GM23248 (cell line): ENCODE measurements at places on chromosomes 16 and 17.
A peak's percentile ranks its signal among the peaks of the same experiment; 100 is the strongest.

DNA sequence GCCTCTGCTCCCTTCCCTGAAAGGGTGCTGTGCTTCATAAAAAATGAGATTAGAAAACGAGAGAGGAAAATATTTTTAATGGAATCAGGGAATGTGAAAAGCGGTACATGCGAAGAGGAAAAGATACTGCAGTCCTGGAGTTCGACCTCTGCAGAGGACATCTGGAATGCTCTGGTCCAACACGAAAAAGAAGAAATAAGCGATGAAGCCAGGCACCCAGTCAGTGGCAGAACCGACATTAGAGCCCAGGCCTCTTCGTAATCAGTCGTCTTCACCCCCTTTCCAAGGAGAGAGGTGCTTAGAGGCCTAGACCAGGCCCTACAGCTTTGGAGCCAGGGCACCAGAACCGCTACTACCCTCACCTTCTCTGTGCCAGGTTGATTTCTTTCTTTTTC is 459 bp upstream of the MARCHF10 start:
- DNase-seq: no peak

DNA sequence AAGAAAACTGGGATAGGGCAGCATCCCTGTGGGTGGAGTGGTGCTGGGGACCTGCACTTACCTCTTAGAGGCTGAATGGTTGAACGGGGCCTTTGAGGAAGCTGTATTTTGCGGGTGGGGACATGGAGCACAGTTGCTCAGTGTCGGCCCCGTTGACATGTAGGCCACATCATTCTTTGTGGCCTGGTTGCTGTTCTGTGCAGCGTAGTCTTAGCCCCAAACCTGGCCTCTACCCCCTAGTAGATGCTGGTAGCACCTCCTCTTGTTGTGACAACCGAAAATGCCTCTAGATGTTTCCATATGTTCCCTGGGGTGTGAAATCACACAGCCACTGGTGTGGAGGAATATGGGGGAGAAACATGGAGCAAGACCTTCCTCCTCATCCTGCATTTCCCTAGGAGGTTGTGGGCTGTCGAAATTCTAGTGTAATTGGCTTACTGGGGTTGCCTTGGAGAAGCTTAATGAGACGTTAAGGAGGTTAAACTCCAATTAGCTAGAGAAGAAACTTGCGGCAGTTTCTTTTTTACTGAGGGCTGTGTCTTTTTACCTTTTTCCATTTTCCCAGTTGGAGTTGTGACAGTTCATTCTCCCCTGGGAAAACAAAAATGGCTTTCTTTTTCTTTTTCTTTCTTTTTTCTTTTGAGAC is 9.4 kb downstream of the ABCC1 start:
- no peak for DNase-seq

DNA sequence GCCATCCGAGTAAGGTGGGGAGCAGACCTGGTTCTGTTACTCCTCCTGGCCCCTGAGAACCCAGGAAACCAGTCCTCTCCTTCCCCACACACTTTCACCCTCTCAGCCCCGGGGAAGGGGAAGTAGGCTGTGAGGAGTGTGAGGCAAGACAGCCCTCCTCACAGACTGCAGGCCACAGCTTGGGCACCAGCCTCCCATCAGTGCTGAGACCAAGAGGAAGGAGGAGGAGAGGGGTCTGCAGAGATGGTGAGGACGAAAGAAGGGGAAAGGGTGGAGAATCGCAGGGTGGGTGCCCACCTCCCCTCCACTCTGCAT is 7.0 kb downstream of the G6PC3 start:
- no peak for DNase-seq

DNA sequence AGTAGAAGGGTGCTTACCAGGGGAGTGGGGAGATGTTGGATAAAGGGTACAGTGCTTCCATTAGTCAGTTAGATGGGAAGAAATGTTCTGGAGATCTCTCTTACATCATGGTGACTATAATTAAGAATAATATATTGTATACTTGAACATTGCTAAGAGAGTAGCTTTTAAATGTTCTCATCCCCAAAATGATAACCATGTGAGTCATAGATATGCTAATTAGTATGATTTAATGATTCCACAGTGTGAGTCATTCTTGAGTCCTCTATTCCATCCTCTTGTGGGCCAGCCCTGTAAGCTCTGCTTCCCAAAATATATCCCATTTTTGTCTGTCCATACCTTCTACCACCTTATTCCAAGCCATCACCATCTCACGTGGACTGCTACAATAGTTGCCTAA is 80.6 kb upstream of the CDH11 start:
- peak; percentile 55 for DNase-seq

DNA sequence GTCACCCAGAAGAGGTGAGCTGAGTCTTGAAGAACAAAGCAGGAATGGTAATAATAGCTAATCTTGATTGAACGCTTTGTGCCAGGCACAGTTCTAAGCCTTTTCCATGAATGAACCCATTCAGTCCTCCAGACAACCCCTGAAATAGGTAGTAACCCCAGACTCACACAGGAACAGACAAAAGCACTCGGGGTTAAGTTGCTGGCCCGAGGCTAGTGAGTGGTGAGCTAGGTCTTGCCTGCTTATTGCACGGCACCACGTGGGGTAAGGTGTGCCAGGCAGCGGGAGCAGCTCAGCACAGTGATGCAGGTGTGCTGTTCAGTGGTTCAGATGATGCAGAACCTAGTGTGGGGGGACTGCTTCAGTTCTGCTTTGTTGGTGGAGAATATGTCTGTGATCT is 181.6 kb downstream of the RAB11FIP4 start:
- DNase-seq: no peak

DNA sequence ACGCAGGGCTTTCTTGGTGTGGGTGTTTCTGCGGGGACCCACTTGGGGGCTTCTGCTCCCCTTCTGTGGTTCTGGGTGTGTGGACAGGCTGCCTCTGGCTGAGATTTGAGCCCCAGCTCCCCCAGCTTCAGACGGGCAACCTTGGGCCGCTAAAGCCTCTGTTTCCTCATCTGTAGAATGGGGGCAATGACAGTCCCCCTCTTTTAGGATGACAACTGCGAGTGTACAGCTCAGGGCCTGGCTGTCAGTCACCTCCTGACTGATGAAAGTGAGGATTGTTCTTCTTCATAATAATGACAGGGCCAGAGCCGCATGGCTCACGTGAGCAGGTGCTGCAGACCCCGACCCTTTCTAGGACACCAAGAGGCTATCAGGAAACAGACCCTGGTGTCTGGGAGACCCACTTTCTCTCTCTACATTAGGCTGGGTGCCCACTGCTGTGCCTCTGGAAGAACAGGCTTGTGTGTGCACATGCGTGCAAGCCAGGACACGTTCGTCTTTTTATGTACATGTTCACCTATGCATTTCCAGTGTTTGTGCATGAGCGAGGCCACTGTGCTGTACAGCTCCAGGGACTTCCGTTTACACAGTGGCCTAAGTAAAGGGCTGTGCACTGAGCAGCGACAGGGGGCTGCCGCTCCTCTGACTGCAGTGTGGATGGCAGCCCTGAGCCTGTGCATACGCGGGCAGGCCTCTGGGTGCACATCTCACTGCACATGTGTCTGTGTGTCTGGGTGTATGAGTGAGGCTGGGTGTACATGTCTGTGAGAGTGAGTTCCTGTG is 4.6 kb downstream of the SPNS3 start:
- DNase-seq: no peak

- DNase-seq: peak; percentile 96
Measured at GRCh38 chr17:46832945-46833839, 14.7 kb upstream of the WNT3 start.

- no peak for DNase-seq
Measured at GRCh38 chr16:17224350-17224749, 246.4 kb downstream of the XYLT1 start.

DNA sequence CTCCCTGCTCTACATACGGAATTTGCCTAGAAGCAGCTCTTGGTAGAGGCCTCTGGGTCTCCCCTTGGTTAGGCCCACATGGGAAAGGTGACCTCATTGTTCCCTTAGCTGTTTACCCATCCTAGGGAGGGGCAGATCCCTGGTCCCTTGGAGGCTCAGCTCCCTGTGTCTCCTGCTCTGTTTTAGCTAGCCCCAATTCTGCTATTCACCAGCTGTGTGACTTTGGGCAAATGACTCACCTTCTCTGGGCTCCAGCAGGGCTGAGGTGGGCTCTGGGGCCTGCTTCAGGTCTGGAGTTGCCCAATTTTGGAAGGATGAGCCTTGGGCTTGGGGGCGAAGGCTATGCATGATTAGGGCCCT is 3.9 kb downstream of the ABCC3 start:
- peak; percentile 83 for DNase-seq

- no peak for DNase-seq
Measured at GRCh38 chr17:5133311-5133710, 17.5 kb downstream of the USP6 start.

DNA sequence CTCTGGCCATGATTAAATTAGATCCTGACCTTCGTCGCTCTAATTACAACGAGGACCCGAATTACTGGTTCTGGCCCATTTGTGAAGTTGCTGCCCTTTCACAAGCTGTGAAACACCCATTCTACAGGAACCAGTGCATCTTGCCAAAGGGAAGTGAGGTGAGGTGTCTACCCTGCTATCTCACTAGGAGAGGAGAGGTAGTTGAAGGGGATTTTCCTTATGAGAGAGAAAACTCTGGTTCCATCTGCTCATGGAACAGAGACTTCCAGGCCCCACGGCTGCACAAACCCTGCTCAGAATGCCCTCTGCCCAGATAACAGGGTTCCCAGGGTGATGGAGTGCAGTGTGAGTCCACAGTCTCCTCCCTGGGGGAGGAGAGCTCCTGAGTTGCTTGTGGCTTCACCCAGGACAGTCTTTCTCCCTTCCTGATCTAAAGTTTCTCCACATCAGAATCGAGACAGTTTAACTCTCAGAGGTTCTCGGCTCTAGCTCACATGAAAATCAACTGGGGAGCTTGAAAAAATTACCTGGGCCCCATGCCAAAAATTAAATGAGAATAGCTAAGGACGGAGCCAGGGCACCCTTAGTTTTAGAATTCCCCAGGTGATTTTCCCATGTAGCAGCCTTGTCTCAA is 7.8 kb upstream of the SSTR2 start:
- DNase-seq: no peak

GRCh38 chr16:17070882-17071592 is 399.7 kb downstream of the XYLT1 start:
- peak; percentile 33 for DNase-seq

DNA sequence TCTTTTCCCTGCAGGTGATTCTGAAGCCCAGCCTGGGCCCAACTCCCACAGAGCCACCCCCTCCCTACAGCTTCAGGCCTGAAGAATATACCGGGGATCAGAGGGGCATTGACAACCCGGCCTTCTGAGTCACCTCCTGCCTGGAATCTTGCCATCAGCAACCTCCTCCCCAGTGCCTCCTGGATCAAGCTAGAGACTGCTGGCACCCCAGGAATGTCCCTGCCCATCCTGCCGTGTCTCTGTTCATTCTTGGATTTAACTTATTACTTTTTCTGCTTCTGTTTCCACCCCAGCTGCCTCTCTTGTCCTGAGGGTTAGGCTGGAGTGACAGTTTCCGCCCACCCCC is 4.9 kb downstream of the TMEM92 start:
- peak; percentile 52 for DNase-seq

- DNase-seq: peak; percentile 98
Measured at GRCh38 chr17:40551879-40552768, 13.1 kb downstream of the CCR7 start.

DNA sequence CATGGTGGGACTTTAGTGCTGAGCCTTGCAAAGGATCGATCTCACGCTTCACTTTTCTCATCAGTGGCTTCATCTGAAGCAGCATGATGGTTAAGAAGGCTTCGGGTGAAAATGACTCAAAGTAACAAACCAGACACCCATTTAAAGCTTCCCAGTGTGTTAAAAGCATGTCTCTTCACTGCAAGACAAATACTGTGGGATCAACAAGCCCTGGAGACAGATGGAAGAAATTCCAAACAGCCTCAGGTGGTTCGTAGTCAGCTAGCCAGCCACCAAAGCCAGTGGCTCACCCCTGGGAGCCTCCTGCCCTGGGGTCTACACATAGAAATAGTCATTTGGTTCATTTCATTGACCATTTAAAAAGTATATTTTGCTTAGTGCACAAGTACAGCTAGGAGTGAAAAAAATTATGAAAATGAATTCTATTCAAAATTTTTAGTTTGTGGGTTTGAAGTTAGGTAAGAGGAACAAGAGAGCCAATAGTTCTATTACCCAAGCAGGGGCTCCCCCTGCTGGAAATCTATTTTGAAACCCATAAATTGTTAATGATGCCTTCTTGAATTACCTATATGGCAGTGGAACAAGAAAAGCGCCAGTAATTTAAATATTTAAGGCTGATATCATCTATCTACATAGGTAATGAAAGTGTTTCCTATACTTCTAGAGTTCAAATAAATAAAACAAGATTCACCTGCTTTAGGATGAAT is 51.6 kb downstream of the PMP22 start:
- peak; percentile 50 for DNase-seq

DNA sequence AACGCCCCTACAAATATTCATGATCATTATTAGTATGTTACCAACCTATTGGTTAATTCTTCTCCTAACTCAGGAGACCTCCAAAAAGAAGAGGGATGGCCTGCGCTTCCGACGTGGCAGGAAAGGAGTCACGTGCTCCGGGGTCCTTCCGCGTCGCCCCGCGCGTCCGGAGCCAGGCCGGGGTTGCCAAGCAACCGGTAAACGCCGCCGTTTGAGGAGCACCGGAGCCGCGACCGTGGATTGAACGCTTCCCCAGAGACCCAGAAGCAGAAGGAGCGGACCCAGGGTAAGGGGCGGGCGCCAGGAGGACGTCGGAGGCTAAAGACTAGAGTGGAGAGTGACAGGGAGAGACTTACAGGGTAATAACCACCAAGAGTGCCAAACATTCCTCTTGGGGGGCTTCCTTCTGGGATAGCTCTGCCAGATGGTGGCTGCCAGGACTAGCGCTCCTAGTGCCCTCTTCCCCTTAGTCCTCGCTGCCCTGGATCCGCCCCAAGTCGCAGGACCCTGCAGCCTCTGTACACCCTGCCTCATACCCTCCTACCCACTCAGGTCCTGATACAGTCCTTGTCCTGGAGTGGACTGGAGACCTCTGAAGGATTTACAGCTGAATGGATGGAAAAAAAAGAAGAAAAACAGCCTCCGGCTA is at the start of gene DNAI2:
DNAI2 (plus strand) TSS at position 175 of the 649 bp plus-strand sequence. CDS start 7,584 bp downstream, outside the sequence.
- DNase-seq: no peak

GRCh38 chr16:70582280-70582978 is 58.8 kb downstream of the SF3B3 start:
- peak; percentile 27 for DNase-seq

- no peak for DNase-seq
Measured at GRCh38 chr16:52128361-52128760, 418.6 kb downstream of the TOX3 start.

GRCh38 chr16:27870116-27870798 is 193.3 kb downstream of the GSG1L start:
- no peak for DNase-seq

DNA sequence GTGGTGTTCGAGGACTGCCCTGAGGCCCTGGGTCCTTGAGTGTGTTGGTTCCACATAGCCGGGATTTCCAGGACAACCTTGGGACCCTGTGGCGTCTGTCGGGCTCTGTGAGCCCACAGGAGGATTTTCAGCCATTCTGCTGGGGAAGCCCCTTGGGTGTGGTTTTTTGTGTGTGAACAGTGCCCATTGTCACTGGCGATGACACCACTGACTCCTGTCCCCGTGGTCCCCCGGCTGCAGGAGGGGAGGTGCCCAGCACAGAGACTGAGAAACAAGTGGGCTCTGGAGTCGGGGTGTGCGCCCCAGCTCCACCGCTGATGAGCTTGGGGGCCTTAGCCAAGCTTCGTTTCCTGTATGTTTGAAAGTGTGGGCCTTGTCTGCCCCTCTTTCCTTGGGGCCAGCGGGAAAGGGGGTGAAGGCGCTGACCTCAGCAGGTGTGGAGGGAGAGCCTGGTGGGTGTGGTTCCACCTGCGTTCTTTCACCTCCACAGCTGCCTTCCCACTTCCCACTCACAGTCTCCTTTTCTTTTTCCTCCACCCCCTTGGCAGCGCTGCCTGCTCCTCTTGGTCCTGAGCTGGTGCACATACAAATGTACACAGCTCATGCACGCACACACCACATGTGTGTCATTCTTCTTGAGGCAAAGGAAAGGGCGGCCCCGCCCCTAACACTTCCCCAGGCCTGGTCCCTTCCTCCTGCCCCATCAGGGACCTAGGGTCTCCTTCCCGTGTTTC is 16.1 kb downstream of the MGRN1 start:
- DNase-seq: peak; percentile 26
